Neural crest cell (in vitro differentiated cells): ENCODE measurements at places on chromosomes 5 and 9. TPM values are rescaled to one million over a fixed set of nuclear protein-coding genes. Genes with fewer than 3 reads are reported as not detected.

GRCh38 chr9:136690104-136690805 lies 3.0 kb upstream of the AGPAT2 start:
- no peak overlapping the region for H3K4me3 ChIP-seq
- no peak for DNase-seq

DNA sequence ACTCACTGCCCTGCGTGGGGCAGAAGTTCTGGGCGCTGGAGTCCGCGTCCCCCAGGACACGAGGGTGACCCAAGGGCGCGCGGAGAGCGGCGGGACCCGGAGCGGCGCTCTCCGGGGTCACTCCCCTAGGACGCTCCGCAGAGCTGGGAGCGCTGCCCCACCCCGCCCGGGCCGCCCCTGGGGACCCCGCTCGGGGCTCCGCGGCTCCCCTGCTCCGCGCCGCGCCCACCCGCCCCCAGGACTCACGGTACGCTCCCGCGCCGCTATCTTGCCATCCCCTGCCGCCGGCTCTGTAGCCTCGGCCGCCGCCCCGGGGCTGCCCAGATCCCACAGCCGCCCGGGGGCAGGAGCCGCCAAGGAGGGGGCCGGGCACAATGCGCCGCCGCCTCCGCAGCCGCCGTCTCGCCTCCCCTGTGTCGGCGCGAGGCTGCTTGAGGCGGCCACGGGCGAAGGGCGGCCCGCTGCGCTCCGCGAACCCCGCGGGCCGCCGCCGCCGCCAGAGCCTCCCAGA lies 303 bp downstream of the LIFR start:
- H3K27me3 ChIP-seq, result peaks cover 5% of the 10 kb centered on the region
- DNase-seq, result peak; percentile 14
- no peaks in the 10 kb centered on the region for H3K36me3 ChIP-seq

NMUR2 gene
- total RNA-seq, result 0.23 TPM in 1 of 2 replicates, not detected in the other

NDFIP1 gene
- total RNA-seq, result 43.4 and 43.6 TPM in 2 replicates

DNA sequence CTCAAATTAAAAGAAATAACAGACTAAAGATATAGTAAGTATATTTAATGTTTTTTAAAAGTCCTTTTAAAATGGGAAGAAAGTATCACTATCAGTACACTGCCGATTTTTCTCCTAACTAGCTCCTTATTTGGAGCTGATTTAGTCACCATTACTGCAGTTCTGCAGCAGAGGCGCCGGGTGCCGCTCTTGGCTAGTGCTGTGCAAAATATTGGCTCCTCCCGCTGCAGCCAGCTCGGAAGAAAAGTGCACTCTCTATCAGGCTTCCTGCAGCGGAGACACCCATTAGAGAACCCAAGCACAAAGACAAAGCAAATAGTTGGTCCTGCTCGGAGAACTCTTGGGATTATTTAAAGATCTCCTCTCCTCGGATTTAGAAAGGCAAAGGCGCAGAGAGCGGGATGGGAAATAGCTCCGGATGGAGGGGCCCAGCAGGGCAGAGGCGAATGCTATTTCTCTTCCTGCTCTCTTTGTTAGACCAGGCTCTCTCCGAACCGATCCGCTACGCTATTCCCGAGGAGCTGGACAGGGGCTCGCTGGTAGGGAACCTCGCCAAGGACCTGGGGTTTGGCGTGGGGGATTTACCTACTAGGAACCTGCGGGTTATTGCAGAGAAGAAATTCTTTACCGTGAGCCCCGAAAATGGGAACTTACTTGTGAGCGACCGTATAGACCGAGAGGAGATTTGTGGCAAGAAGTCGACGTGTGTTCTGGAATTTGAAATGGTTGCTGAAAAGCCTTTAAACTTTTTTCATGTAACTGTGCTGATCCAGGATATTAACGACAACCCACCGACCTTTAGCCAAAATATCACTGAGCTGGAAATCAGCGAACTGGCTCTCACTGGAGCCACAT lies at the start of gene PCDHGB3:
TSS of gene PCDHGB3 (plus strand) at position 249 of the 855 bp plus-strand sequence. CDS start at position 402, 153 bp downstream.
- H3K36me3 ChIP-seq, result peaks cover 26% of the 10 kb centered on the region
- H3K4me3 ChIP-seq, result no peak within 1 kb of the TSS
- no peaks in the 10 kb centered on the region for H3K4me1 ChIP-seq
- no peaks in the 10 kb centered on the region for H3K27me3 ChIP-seq
- DNase-seq, result no peak
- no peak within 1 kb of the TSS for H3K27ac ChIP-seq

NRG2 gene
- 0.64 and 0.82 TPM in 2 replicates for total RNA-seq

DNA sequence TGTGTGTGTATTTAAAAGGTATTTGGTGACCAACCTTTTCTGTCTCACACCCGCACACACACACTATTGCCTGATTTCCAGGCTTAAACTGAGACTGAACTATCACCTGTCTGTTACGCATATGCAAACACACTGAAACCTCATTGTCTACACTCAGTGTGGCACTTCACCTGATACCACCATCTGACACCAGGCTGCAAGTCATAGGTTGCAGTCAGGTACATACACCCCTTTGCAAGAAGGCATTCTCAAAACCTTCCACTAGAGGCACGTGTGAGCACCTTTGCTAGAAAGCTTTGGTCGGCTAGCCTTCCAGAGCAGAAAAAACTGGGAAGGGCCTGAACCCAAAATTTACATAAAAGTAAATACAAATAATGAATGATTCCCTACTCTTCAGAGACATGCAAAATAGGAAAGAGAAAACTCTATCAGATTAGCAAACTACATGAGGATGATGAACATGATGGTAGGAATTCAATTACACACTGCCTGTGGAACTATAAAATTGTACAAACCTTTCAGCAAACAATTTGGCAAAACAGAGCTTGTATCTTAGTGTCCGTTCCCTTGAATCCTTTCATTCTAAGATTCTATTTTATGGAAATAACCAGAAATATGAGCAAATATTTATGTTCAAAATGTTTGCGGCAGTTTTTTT lies 5.9 kb upstream of the FOXD1 start:
- peak; percentile 58 for DNase-seq
- H3K4me1 ChIP-seq, result peaks cover 5% of the 10 kb centered on the region
- H3K27ac ChIP-seq, result no peak overlapping the region
- H3K27me3 ChIP-seq, result peaks cover 87% of the 10 kb centered on the region
- no peak overlapping the region for H3K4me3 ChIP-seq

RAD1 gene
- total RNA-seq, result 36.1 and 43.6 TPM in 2 replicates

PCSK5 gene
- 2.7 and 3.1 TPM in 2 replicates for total RNA-seq

DNA sequence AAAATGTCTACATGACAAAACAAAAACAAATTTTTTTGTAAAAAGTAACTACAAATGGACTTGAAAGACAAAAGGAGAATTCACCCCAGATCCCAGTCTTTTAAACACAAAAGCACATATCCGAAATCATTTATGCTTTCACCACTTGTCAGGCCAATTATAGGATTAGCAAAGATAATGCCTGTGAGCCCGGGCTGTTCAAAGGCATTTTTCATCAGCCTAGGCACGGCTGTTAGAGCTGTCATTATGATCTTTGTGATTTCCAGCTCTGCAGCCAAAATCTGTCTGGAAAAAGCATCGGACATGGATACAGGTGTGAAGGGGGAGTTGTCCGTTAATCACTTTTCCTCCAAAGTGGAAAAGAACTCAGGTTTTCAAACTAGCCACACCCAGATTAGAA lies 23.6 kb upstream of the RAB14 start:
- no peak overlapping the region for H3K4me3 ChIP-seq
- H3K27ac ChIP-seq, result no peak overlapping the region
- no peaks in the 10 kb centered on the region for H3K36me3 ChIP-seq
- H3K27me3 ChIP-seq, result no peaks in the 10 kb centered on the region
- H3K4me1 ChIP-seq, result peaks cover 21% of the 10 kb centered on the region
- no peak for DNase-seq

DNM1 gene
- total RNA-seq, result 84.0 and 87.2 TPM in 2 replicates

DNA sequence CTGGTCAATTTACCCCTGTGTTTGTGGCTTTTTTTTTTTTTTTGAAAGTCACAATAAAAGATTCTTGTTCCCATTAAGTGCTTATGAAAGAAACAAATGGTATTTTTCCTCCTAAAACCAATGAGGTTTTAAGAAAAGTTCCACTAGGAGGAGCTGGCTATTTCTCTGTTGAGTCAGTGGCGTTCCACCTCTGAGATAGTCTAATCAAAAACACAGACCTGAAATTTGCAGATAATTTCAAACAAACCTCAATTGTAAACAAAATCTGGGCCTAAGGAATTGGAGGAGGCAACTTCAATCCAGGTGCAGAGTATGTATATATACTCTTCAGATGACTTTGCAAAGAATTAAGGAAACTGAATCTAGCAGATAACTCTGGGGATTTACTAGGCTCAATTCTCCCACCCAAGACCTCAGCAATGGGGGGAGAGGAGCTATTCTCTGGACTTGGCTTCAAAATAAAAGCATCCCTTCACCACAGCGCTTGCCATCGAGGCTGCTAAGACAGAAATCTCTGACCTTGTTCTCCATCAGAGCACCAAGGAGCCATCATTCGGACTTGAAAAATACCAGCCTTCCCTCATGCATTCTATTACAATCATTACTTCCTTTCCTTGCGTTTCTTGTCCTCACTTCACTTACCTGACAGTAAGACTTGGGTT lies 52.4 kb downstream of the FANCC start:
- no peak overlapping the region for H3K4me3 ChIP-seq
- no peak overlapping the region for H3K27ac ChIP-seq
- H3K36me3 ChIP-seq, result no peaks in the 10 kb centered on the region
- no peak for DNase-seq
- no peaks in the 10 kb centered on the region for H3K27me3 ChIP-seq

FOXI1 gene
- not detected in 2 replicates for total RNA-seq

DNA sequence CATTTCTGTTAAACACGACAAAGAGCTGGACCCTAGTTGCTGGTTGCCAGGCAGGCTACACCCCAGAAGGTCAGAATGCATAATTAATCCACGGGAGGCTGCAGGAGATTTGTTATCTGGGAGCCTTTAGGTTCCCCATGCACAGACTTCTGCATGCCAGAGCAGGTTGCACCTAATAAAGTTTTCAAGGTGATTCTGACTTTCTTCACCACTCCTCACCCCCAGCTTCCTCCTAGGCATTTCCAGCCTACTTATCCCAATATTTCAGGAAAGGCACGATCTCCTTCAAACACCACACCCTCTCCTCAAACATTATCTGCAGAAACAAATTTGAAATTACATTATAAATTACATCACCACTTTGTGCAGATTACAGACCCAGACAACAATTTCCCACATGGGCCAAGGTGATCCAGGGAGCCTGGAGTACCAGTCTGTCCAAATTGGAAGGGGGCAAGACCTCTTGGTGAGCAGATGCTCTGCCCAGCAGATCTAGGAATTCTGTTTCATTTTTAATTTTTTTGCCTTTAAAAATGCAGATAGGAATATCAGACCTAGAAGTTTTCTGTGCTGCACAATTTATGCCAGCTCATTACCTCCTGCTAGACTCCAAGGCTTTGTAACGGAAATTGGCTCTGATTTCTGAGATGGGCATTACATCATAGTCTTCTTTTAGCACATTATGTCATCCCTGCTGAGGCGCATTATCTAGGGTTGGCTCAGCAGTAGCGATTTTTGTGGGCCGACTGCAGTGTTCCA lies 363.4 kb upstream of the SLC30A5 start:
- H3K27ac ChIP-seq, result peak overlapping the region; percentile 92
- no peaks in the 10 kb centered on the region for H3K36me3 ChIP-seq
- peaks cover 14% of the 10 kb centered on the region for H3K4me1 ChIP-seq
- DNase-seq, result no peak

HMGCR gene
- total RNA-seq, result 321 and 327 TPM in 2 replicates

GRCh38 chr9:128940271-128940921 lies 7.0 kb downstream of the DOLK start:
- H3K27me3 ChIP-seq, result no peaks in the 10 kb centered on the region
- H3K4me3 ChIP-seq, result peak overlapping the region; percentile 59

DNA sequence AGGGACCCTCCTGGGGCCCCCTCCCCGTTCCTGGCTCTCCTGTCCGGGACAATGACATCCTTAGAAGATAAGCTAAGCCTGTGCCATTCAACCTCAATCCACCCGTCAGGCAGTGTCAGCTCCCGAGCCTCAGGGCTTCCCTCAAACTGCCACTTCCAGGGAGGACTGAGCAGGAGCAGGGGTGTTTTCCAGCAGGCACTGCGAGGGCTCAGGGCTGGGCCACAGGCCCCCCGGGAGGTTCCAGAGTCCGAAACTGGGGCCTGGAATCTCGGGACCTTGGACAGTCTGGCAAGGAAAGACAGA lies 26.2 kb downstream of the LHX3 start:
- no peak overlapping the region for H3K4me3 ChIP-seq
- H3K36me3 ChIP-seq, result no peaks in the 10 kb centered on the region
- no peak overlapping the region for H3K27ac ChIP-seq
- H3K4me1 ChIP-seq, result peaks cover 4% of the 10 kb centered on the region
- H3K27me3 ChIP-seq, result peaks cover 6% of the 10 kb centered on the region

GRCh38 chr9:119268985-119269384 lies 100.2 kb downstream of the BRINP1 start:
- H3K36me3 ChIP-seq, result no peaks in the 10 kb centered on the region
- no peak overlapping the region for H3K27ac ChIP-seq
- no peak for DNase-seq
- no peaks in the 10 kb centered on the region for H3K27me3 ChIP-seq
- H3K4me3 ChIP-seq, result no peak overlapping the region

GAPT gene
- not detected in 2 replicates for total RNA-seq

- no peaks in the 10 kb centered on the region for H3K36me3 ChIP-seq
- peaks cover 20% of the 10 kb centered on the region for H3K4me1 ChIP-seq
- no peak for DNase-seq
- no peaks in the 10 kb centered on the region for H3K27me3 ChIP-seq
- H3K27ac ChIP-seq, result no peak overlapping the region
- no peak overlapping the region for H3K4me3 ChIP-seq
These were observed 341.4 kb upstream of the RFX3 start for GRCh38 chr9:3867196-3867595.

GRCh38 chr9:129276486-129277230 lies 98.6 kb upstream of the IER5L start:
- H3K27me3 ChIP-seq, result no peaks in the 10 kb centered on the region
- no peak for DNase-seq
- H3K4me3 ChIP-seq, result no peak overlapping the region
- no peaks in the 10 kb centered on the region for H3K36me3 ChIP-seq
- peaks cover 53% of the 10 kb centered on the region for H3K4me1 ChIP-seq

IGFBPL1 gene
- 58.9 and 63.8 TPM in 2 replicates for total RNA-seq

GRCh38 chr9:78272307-78272706 lies 24.6 kb upstream of the PSAT1 start:
- no peak for DNase-seq
- H3K27me3 ChIP-seq, result no peaks in the 10 kb centered on the region
- H3K36me3 ChIP-seq, result peaks cover 36% of the 10 kb centered on the region
- no peaks in the 10 kb centered on the region for H3K4me1 ChIP-seq

DNA sequence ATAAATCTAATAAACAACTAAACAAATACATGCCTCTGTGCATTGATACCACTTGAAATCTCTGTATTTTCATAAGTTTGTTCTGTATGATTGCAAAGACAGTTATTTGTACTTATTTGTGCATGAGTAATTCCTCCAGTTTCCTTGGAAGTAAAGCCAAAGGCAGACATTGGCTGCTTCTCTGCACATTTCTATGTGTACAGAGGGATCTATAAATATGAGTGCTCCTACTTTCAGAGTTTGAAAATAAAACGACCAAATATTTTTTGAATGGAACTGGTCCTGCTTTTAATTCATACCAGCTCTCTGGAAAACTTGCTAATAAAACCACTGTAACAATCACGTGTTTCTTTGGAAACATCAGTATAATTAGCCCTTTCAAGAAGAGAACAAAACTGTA lies 306.5 kb downstream of the MAN2A1 start:
- H3K4me3 ChIP-seq, result no peak overlapping the region
- no peaks in the 10 kb centered on the region for H3K36me3 ChIP-seq
- H3K27me3 ChIP-seq, result no peaks in the 10 kb centered on the region
- peaks cover 15% of the 10 kb centered on the region for H3K4me1 ChIP-seq
- DNase-seq, result no peak
